BJ (cell line): ENCODE measurements at places on chromosomes 16 and 17. TPM values are rescaled to one million over a fixed set of nuclear protein-coding genes. Genes with fewer than 3 reads are reported as not detected.

Gene ASPA
- 0.15 TPM in 1 of 2 replicates, not detected in the other for polyA plus RNA-seq

Gene KLHL10
- 0.15 and 0.74 TPM in 2 replicates for polyA plus RNA-seq

Gene CCL14
- not detected in 2 replicates for polyA plus RNA-seq

Gene CYBC1
- polyA plus RNA-seq, result 84.0 and 118 TPM in 2 replicates

GRCh38 chr17:34920676-34921075 lies 40.6 kb downstream of the CCT6B start:
- no peak for DNase-seq
